Heart left ventricle (tissue), 16 donors: ENCODE measurements at places on chromosomes 3 and 15. TPM values are rescaled to one million over a fixed set of nuclear protein-coding genes. Genes with fewer than 3 reads are reported as not detected.

GRCh38 chr15:101023501-101024072, 104.4 kb downstream of the LRRK1 start:
- no peak overlapping the region for H3K4me3 ChIP-seq
- H3K4me1 ChIP-seq: no peaks in the 10 kb centered on the region
- peaks cover 44% of the 10 kb centered on the region for H3K36me3 ChIP-seq
- DNase-seq: no peak
- no peaks in the 10 kb centered on the region for H3K27me3 ChIP-seq

- DNase-seq: no peak
- no peak overlapping the region for H3K4me3 ChIP-seq
- H3K4me1 ChIP-seq: peaks cover 15% of the 10 kb centered on the region
Measured at GRCh38 chr15:92326236-92326635, 67.4 kb upstream of the ST8SIA2 start.

DNA sequence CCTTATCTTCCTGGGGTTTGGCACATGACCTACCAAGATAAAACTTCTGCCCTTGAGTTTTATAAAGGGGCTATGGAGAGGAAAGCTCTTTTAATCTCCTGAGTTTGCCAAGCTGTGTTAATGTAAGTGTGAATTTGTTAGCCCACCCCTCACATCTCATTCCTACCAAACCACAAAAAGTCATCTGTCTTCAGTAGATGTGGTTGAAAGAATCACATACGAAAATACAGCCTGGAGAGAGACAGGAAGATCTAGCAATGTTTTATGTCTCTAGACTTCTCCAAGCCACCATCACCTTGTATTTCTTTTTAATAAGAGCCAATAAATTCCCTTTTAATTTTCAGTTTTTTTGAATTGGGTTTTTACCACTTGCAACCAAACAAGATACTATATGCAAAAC, 68.9 kb upstream of the ZNF280D start:
- H3K27me3 ChIP-seq: no peaks in the 10 kb centered on the region
- no peak overlapping the region for H3K27ac ChIP-seq
- no peak overlapping the region for H3K4me3 ChIP-seq
- no peaks in the 10 kb centered on the region for H3K4me1 ChIP-seq
- no peak for DNase-seq

- peaks cover 4% of the 10 kb centered on the region for H3K4me1 ChIP-seq
- H3K27ac ChIP-seq: no peak overlapping the region
- DNase-seq: no peak
- no peaks in the 10 kb centered on the region for H3K27me3 ChIP-seq
Measured at GRCh38 chr15:85742186-85742821, 52.4 kb downstream of the KLHL25 start.

- no peak overlapping the region for H3K4me3 ChIP-seq
- DNase-seq: no peak
- H3K27me3 ChIP-seq: no peaks in the 10 kb centered on the region
- no peaks in the 10 kb centered on the region for H3K36me3 ChIP-seq
Measured at GRCh38 chr3:117322866-117323265, 613.3 kb downstream of the TUSC7 start.

- no peaks in the 10 kb centered on the region for H3K4me1 ChIP-seq
- H3K36me3 ChIP-seq: no peaks in the 10 kb centered on the region
- DNase-seq: no peak
- H3K4me3 ChIP-seq: no peak overlapping the region
Measured at GRCh38 chr3:53583161-53583690, 88.8 kb downstream of the CACNA1D start.

DNA sequence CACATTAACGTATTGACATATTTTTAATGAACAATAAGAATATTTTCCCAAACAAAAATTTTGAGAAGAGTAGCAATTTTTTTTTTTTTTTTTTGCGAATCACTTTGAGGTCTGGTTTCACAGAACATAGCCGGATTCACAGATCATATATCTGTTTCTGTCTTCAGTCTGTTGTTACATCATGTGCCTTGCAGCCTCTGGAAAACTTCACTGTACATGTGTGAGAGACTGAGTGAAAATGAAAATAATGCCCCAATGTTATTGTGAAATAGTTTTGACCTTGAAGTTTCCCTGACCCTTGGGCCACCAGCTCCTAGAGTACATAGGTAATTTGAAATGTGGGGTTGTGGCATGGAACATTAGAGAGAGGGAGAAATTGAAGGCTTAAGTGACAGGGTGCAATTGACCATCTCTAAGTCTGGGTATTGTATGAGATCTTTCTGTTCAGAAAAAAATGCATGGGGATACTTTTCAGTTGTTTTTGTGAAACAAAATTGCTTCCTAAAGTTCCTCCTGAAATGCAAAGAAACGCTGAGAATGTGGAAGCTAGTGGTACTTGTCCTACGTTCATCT, 14.0 kb downstream of the ITPR1 start:
- DNase-seq: no peak
- peaks cover 22% of the 10 kb centered on the region for H3K4me1 ChIP-seq
- H3K36me3 ChIP-seq: no peaks in the 10 kb centered on the region
- H3K27ac ChIP-seq: no peak overlapping the region
- H3K4me3 ChIP-seq: no peak overlapping the region

GRCh38 chr3:169847896-169848295, 21.8 kb downstream of the LRRC31 start:
- no peak overlapping the region for H3K4me3 ChIP-seq
- H3K27me3 ChIP-seq: no peaks in the 10 kb centered on the region
- no peak overlapping the region for H3K27ac ChIP-seq
- no peaks in the 10 kb centered on the region for H3K36me3 ChIP-seq

- H3K27me3 ChIP-seq: no peaks in the 10 kb centered on the region
- H3K4me1 ChIP-seq: no peaks in the 10 kb centered on the region
- H3K36me3 ChIP-seq: no peaks in the 10 kb centered on the region
- H3K27ac ChIP-seq: no peak overlapping the region
- H3K4me3 ChIP-seq: no peak overlapping the region
Measured at GRCh38 chr15:79798311-79798710, 98.5 kb downstream of the MTHFS start.

DNA sequence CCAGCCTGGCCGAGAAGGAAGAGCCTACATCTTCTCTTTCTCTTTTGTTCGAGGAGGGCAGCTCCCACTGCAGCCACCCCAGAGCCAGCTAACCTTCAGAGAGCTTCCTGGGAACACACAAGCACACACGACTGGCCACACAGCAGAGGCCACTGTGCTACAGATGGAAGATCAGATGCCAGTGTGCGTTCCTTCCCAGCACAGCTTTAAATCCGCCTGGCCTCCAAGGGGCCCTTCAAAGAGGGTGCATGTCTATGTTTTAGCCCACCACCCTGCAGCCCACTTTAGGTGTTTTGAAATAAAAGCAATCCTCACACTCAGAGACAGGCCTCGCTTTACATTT, 12.4 kb downstream of the ALDH1A3 start:
- no peak overlapping the region for H3K4me3 ChIP-seq
- H3K4me1 ChIP-seq: peaks cover 11% of the 10 kb centered on the region
- DNase-seq: no peak
- H3K27ac ChIP-seq: no peak overlapping the region

GRCh38 chr3:132563420-132564069, 33.5 kb upstream of the ACKR4 start:
- H3K4me1 ChIP-seq: peaks cover 4% of the 10 kb centered on the region
- H3K27me3 ChIP-seq: no peaks in the 10 kb centered on the region
- no peaks in the 10 kb centered on the region for H3K36me3 ChIP-seq
- no peak overlapping the region for H3K27ac ChIP-seq
- H3K4me3 ChIP-seq: no peak overlapping the region

- no peaks in the 10 kb centered on the region for H3K36me3 ChIP-seq
- peaks cover 62% of the 10 kb centered on the region for H3K4me1 ChIP-seq
- H3K4me3 ChIP-seq: no peak overlapping the region
- DNase-seq: no peak
- no peak overlapping the region for H3K27ac ChIP-seq
- H3K27me3 ChIP-seq: no peaks in the 10 kb centered on the region
Measured at GRCh38 chr15:40449275-40449674, 8.5 kb downstream of the BAHD1 start.

GRCh38 chr15:62465173-62465572, 300.1 kb upstream of the C2CD4B start:
- no peak for DNase-seq
- no peaks in the 10 kb centered on the region for H3K27me3 ChIP-seq
- no peak overlapping the region for H3K27ac ChIP-seq
- peaks cover 5% of the 10 kb centered on the region for H3K4me1 ChIP-seq
- H3K4me3 ChIP-seq: no peak overlapping the region
- H3K36me3 ChIP-seq: no peaks in the 10 kb centered on the region

DNA sequence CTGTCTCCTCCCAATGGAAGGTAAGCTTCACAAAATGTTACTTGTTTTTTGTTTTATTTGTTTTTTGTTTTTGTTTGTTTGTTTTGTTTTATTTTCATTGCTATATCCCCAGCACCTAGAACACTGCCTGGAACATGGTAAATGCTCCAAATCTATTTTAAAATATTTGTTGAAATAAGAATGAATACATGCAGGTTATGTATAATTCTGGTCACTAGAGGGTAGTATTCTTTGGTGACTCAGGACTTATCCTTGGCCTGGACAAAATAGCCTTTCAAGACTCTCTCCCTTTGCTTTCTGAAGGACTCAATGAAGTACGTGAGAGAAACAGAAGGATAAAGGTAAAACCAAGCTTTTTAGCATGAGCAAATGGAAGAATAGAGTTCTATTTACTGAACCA, 46.9 kb upstream of the PPP2R3A start:
- H3K36me3 ChIP-seq: no peaks in the 10 kb centered on the region
- no peaks in the 10 kb centered on the region for H3K4me1 ChIP-seq
- no peak overlapping the region for H3K4me3 ChIP-seq
- no peak for DNase-seq
- H3K27ac ChIP-seq: no peak overlapping the region

- no peaks in the 10 kb centered on the region for H3K36me3 ChIP-seq
- H3K27ac ChIP-seq: no peak overlapping the region
- no peak overlapping the region for H3K4me3 ChIP-seq
Measured at GRCh38 chr3:185716436-185717108, 108.3 kb downstream of the IGF2BP2 start.

GRCh38 chr3:136209921-136210320, 13.8 kb upstream of the MSL2 start:
- H3K27ac ChIP-seq: no peak overlapping the region
- H3K36me3 ChIP-seq: no peaks in the 10 kb centered on the region
- H3K4me3 ChIP-seq: no peak overlapping the region
- H3K27me3 ChIP-seq: no peaks in the 10 kb centered on the region
- DNase-seq: no peak

DNA sequence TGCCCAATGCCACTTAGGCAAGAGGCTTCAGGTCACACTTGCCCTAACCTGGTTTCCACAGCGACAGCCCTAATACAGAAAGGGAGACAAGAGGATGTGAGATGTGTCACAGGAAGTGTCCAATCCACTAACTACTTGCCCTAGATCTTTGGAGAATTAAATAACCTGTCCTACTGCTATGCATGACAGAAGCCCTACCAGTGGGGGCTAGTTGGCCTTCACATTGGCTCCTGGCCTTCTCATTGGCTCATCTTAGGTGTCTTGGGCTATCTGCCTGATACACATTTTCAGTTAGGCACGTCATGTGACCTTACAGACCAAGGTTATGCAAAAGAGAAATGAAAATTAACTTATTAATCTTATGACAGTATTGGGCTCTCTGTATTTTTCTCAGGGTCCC, 449.9 kb downstream of the FHIT start:
- no peaks in the 10 kb centered on the region for H3K4me1 ChIP-seq
- DNase-seq: no peak
- H3K27me3 ChIP-seq: no peaks in the 10 kb centered on the region
- H3K27ac ChIP-seq: no peak overlapping the region

DNA sequence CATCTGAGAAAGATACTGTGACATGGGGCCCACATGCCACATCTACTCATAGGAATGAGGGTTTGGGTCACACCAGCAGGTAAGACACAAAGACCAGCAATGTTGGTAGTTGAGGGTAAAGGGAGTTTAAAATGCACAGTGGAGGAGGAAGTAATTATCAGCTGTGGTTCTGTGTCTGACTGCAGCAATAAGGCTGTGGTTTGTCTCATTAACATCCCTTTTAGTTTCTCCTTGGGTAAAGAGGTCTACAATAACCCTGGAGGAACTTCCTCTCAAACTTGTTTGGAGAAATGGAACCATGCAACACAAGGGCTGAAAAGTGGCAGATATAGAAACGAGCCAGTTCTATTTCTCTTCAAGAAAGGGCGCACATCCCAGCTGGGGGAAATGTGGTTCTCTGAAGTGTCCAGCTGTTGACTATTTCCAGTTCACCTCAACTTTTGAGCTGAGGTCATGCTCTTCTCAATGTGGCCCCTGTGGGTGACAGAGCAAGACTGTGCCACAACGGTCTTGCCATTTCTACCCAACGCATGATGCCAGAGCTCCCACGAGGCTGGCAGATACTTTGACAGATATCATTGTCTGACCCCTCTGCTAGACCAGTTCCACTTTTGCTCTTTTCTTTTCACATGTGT, 234.3 kb downstream of the SQOR start:
- no peaks in the 10 kb centered on the region for H3K27me3 ChIP-seq
- no peaks in the 10 kb centered on the region for H3K4me1 ChIP-seq
- H3K4me3 ChIP-seq: no peak overlapping the region
- no peak overlapping the region for H3K27ac ChIP-seq
- DNase-seq: no peak

Gene MAGEF1
- total RNA-seq: 33.8 TPM

Gene FGF7
- total RNA-seq: 19.8 TPM

Gene PRR20G
- not detected for total RNA-seq

Gene TM2D3
- total RNA-seq: 45.5 TPM

Gene CD86
- 1.8 TPM for total RNA-seq

Gene CYP1A2
- not detected for total RNA-seq

Gene FGD5
- 11.8 TPM for total RNA-seq

Gene VWA5B2
- total RNA-seq: not detected

Gene IGDCC3
- total RNA-seq: not detected
